Anterior cingulate cortex (tissue), 58 donors: ENCODE measurements at places on chromosomes 1 and 21.

DNA sequence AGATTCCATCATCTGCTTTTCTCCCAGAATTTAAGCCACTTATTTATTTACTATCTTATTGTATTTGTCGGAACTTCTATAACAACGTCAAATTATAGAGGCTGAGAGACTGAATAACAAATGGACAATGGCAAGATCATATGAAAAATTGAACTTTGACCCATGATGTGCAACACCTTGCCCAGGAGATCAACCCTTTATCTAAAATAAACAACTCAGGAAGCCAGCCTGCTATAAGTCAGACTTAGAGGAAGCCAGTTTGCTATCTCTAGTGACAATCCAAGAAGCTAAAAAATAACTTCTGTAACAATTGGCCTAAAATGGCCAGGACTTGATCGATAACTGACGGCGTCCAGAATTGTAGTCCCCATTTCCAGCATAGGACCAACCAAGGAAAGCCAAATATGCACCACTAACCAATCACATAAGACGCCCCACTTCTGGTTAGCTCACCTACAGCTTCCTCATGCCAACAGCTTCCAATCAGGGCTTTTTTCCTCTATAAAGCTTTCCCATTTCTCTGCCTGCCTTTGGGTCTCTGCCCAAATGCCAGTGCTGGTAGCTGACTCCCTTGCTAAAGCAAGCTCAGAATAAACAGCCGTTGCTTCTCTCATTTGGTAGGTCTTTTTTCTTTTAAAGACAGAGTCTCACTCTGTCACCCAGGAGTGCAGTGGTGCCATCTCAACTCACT lies 28.5 kb downstream of the ANP32E start:
- DNase-seq = no peak

GRCh38 chr1:235101558-235102258 lies 26.9 kb downstream of the TOMM20 start:
- DNase-seq = no peak

DNA sequence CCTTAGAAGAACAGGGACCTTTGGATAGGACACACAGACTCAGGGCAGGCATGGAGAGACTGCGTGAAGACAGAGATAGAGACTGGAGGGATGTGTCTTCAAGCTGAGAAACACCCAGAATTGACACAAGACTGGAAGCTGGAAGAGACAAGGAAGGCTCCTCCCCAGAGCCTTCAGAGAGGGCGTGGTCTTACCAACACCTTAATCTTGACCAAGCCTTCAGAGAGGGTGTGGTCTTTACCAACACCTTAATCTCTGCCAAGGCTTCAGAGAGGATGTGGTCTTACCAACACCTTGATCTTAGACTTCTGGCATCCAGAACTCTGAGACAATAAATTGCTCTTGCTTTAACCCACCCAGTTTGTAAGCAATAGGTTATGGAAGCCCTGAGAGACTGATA lies 481.4 kb upstream of the VAMP3 start:
- no peak for DNase-seq

DNA sequence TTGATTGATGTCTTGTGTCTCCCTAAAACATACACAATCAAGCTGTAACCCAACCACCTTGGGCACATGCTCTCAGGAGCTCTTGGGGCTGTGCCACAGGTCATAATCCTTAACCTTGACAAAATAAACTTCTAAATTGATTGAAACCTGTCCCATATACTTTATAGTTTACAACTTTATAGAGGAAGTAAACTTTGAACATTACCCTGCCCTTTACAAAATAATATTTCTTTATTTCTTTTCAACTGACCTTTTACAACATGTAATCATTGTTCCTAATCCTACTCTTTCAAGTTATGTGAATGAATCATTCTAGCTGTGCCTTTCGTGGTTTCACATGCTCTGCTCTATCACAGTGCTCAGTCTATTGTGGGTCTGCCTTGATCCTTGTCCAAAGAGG lies 118.3 kb upstream of the ATP1A1 start:
- no peak for DNase-seq

DNA sequence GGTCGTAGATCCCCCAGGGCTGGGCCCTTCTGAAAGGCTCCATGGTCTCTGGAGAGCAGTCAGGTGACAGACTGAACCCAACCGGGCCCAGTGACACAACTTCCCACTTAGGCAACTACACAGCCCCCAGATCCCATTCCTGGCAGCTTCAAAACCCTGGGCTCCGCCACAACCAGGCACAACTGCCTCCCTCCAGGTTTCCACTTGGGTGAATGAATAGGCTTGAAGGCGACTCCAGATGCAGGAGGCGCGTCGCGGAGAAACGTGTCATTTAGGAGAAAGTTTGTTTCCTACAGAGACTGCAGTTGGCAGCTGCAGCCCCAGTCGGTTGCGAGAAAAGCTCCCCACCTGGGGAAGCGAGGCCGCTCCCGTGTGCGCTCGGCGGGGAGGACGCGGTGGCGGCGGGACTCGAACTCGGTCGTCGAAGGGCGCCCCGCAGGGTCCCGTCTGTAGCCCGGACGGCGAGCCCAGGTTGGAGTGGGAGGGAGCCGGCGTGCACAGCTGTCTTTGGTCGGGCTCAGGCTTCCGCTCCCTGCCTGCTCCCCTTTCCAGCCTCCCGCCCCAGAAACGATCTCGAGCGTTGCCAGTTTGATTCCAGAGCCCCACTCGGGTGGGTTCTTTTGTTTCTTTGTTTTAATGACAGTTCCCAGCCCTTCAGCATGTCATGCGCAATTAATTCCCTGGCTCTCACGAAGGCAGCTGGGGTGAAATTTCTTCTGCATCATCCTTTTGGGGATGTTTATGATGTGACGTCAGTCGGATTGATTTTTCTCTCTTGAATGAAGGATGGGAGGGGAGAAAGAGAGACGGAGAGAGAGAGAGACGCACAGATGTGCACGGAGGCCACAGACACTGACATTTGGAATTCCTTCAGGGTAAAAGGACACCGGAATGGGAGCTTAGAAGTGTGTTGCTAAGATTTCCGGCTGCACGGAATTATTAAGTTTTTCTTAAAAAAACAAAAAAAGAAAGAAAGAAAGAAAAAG lies 862 bp upstream of the SGIP1 start:
- no peak for DNase-seq

DNA sequence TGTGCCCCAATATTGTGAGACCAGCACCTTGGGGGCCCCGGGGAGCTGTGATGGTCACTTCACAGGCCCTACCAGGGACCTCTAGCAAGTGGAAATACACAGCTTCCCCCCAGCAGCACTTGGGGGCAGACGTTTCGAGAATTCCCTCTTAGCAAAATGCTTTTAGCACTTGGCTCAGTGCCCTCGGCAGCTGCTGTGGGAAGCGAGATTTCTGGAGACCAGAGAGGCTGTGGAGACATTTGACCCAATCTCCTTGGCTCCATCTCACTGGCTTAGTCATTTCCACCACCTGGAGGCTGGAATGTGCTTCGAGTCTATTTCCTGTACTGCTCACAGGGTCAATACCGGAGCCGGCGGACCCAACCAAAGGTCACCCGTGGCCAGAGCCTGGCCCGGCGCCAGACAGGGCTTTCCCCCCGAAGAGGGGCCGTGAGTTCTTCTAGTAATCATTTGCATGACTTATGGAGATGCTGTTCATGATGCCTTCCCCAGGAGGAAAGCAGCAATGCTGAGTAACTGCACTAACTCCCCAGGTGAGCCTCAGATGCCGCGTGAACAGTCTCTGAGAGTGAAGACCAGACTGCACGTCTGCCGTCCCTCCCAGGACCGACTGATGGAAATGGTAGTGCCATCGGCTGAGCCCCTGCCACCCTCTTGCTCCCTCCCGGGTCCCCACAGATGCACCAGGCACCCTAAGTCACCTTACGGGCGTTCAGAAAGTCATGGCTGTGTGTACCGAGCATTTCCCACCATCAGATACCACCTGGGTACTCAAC lies 4.4 kb upstream of the C2CD2 start:
- DNase-seq = no peak

DNA sequence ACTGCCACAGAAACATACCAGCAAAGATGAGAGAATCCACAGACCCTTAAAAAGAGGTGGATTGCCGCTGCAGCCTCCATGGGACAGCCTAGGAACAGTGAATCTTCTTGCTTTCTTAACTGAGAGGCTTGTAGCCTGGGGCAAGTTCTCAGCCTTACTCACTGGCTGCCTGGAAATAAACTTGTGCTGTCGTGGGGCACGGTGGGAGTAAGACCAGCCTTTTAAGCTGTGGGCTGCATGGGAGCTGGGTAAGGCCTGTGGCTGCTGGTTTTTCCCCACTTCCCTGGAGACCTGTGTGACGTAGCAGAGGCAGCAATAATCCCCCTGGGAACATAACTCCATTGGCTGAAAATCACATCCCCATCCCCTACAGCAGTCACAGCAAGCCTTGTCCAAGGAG lies 30.8 kb downstream of the CD2 start:
- DNase-seq = no peak

GRCh38 chr1:225182716-225183115 lies 245.1 kb downstream of the LBR start:
- DNase-seq = no peak

DNA sequence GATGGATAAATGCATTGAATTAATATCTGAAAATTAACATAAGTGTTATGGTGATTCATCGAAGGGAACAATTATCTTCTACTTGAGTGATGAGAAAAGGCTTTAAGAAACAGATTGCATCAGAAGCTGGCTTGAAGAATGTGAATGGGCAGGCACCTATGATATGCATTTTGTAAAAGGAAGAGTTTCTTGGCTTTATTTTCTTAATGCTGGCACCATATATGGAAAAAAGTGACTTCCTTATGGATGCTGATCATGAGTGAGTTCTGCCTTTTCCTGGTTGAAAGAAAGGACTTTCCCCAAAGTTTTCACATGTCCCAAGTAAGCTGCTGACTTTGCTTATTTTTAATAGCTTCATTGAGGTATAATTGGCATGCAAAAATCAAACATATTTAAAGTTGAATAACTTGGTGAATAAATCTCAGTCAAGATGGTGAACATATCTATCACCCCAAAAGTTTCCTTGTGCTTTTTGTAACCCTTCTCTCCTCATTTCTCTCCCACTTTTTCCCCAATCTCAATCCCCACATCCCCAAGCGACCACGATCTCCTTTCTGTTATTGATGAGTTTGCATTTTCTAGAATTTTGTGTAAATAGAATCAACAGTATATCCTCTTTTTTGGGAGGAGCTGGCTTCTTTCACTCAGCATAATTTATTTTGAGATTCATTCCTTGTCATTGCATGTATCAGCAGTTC lies 74.2 kb downstream of the SPATA46 start:
- DNase-seq = no peak
